ENCODE measurements at places on chromosomes 1 and 21.

GRCh38 chr1:225517221-225517620 is 89.4 kb upstream of the LBR start:
- no peak for DNase-seq

DNA sequence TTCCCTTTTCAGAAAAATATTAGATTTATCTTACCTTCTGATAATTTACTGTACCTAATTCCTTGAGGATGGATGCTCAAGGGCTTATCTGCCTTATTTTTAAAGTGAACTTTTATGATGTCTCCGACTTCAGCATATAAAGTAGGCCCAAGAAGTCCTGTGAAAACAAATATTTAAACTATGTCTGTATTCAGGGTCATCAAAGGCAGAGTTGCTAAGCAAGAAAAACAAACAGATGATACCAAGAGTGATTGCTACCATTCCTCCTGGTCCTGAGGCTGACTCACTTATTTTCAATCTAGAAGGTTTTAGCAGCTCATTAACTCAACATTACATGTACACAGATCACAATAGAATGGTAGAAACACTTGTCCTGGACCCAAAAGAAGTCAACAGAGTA is 14.1 kb downstream of the F5 start:
- DNase-seq, result no peak

DNA sequence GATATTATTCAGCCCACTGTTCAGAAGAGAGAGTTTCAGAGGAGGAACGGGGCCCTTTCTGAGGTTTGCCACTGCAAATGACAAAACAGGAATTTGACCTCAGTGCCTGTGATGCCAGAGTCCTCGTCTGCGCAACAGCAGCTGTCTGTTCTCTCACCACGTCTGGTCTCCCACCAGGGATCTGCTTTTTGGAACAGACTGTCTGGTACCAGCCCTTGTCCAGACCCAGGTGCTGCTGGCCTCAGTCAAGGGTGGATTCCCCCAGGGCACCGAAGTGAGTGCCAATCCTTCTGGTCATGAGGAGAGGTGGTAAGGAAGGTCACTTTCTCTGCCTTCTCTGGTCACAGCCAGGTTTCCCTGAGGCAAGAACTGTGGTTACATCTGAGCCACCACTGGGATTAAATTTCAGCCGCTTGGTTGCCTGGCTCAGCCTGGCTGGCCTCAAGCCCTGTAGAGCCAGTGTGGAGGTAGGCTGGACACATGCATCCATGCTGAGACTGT is 2.3 kb upstream of the BCAN start:
- DNase-seq, result no peak

DNA sequence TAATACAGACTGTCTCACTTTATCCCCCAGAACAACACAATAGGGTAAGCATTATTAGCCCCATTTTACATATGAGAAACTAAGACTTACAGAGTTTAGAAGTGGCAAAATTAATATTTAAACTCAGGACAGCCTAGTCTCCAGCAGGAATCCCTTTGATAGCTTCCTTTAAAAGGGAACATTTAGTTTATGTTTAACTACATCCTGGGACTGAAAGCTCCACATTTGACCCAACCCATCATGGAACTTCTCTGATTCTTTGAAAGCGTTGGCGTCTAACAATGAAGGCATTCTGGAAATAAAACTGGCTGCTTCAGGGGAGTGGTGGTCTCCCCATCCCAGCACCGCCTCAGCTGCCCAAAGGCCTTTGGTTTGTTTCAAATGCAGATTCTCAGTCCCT is 250.6 kb upstream of the NFIA start:
- no peak for DNase-seq

DNA sequence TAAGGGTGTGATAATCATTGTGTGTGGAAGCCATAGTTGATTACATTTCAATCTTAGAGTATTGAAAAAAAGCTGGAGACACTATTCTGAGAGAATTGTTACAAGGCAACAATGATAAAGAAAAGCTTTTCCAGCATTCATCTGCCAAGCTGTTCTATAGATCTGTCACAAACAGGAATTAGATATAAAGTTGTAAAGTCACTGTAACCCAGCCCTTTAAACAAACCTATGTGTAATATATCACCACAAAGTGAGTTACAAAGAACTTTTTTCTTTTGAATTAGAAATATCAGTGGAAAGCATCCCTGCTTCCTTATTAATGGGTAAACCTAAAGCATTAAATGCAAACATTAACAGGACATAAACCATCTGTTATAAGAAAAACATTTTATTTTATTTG is 55.4 kb downstream of the RPAP2 start:
- DNase-seq, result no peak

DNA sequence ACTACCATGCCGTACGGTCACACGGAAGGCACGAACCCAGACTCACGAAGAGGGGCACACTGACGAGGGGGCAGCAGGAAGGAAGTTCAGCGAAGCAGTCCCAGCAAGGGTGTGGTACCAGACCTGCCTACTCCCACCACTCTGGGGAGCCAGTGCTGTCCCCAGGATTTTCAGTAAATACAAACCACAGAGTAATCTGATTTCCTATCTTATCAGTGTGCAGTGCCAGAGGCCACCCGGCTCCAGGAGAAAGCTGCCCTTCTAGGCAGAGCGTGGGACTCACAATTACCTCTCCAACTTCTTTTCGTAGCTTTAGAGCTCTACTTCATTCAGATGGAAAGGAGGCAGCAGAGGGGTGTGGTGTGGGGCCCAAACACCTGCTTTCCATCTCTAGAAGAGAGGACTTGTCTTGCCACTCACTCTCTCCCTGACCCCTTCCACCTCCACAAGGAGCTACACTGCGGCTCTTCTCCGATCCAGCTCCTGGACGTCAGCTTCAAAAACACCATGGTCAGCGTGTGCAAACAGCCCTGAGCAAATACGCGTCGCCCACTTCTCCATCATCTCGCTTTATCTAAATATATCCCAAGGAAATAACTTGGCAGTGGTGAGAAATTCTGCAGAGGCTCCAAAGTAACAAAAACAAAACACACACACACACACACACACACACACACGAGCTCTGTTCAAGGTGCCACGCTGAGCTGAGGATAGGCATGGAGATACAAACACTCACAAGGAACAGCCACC is 98.5 kb downstream of the MRPL37 start:
- no peak for DNase-seq

DNA sequence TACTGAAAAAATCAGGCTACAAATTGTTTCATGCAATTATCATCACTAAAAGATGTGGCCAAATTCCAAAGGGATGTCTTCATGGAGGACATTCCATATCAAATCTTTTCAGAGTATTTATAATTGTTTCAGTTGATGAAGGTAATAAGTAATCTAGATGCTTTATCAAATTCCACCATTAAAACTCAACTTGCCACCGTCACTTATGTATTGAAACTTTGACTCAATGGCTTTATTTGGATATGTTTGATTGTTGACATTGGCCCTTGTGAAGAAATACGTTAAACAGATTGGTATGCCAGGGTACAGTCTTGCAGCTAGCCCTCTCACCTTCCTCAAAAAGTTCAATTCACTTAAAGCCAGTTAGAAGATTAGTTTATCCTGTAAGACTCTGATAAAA is 32.2 kb upstream of the PALMD start:
- no peak for DNase-seq

GRCh38 chr21:45363921-45364467 is 41.0 kb upstream of the COL18A1 start:
- DNase-seq, result no peak

DNA sequence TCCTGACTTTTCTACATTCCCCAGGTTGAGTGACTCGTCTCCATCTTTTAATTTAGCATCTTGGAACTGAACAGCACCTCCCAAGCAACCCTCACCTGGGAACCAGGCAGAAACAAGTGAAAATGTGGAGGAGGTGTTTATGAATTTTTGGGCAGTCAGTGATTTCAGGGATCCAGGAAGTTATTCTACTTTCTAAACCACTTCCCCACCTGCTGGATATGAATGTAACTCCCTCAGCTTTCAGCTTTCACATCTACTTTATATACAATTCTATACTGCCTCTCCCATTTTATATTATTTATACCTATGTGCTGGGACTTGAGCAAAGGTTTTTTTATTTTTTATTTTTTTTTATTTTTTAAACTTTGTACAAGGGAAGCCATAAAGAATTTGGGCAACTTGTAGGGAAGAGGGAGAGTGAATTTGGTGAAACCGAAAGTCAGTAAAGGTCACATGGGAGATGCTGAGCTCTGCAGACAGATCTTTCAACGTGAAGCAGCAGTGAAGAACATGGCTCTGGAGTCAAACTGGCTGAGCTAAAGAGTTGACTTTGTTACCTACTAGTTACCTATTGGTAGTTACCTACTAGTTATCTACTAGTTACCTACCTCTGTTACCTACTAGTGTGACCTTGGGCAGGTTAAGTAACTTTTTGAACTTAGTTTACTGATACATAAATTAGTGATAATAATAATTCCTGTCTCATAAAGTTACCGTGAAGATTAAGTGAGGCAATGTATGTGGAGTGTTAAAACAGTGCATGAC is 45.5 kb downstream of the DDR2 start:
- DNase-seq, result no peak

- DNase-seq, result no peak
These were observed 107.7 kb downstream of the CLDN17 start for GRCh38 chr21:30058928-30059327.

DNA sequence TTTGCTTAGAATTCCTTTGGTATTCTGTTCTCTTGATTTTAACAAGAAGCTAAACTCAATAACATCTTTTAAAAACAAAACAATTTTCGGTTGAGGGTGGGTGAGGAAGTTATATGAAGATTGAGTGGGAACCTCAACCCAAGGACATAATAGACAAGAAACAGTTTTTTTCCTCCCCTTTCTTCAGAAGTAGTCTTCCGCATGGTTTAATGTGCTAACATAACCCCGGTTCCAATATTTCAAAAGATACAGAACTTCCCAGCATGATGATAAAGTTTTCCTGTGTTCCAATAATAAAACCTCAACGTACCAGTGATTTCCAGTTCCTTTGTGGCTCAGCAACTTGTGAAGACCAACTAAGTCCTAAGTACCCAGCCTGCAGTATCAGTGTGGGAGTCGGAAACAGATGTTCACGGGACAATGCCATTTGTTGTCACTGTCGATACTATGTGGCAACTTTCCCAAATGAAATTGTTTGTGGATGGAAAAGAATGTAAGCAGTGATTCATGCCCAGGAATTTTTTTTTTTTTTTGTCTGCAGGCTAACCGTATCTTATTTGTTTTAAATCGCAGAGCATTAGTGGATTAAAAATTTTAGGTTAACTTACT is 48.5 kb downstream of the NR5A2 start:
- DNase-seq, result no peak

DNA sequence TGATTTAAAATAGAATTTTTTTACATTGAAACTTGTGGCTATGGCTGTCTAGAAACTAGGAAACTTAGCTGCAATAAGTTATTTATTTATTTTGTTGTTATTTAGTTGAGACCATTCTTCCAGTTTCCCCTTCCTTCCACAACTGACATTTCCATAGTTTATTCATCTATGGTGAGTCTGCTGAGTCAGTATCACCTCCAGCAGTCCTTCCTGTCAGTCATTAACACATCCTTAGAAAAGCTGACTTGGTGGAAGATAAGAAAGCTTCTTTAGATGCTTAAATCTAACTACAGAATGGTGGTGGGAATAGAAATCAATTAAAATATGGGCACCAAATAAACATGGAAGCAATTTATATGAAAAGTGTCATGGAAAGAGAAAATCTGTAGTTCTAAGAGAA is 714.0 kb downstream of the RWDD3 start:
- no peak for DNase-seq

DNA sequence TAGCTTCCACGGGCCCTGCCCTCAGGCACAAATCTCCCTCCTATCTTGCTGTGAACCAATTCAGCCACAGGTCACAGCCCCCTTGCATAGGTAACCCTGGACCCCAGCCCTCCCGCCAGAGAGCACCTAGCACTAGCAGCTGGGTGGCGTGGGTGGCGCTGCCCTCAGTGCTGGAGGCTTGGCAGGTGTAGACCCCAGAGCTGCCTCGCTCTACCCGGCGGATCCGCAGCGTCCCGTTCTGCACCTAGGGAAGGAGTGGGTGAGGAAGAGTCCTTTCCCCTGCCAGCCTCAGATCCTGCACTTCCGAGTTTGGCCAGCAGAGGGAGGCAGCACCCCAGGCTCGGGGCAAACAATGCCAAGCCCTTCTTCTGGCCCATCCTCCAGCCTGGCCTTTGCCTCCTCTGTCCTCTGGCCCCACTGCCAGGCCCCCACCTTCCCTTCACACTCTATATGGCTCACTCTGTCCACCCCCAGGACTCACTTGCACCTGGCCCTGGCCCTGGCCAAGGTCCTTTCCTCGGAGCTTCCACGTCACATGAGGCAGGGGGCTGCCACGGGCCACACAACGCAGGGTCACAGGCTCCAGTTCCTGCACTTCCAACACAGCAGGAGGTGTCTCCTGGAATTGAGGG is 9.0 kb downstream of the IGSF9 start:
- no peak for DNase-seq

GRCh38 chr1:100387657-100388350 is 35.5 kb downstream of the CDC14A start:
- DNase-seq, result no peak

- DNase-seq, result no peak
These were observed 34.8 kb downstream of the SLC35D1 start for GRCh38 chr1:67019121-67019520.

- no peak for DNase-seq
These were observed 69.5 kb downstream of the FGGY start for GRCh38 chr1:59366346-59366745.

- no peak for DNase-seq
These were observed 3.2 kb upstream of the CD1C start for GRCh38 chr1:158286487-158286886.

GRCh38 chr1:11482701-11483479 is 3.9 kb downstream of the DISP3 start:
- no peak for DNase-seq

GRCh38 chr1:109454497-109455133 is 11.7 kb upstream of the SYPL2 start:
- no peak for DNase-seq

- no peak for DNase-seq
These were observed 30.9 kb upstream of the CAMK1G start for GRCh38 chr1:209552406-209553264.

- DNase-seq, result no peak
These were observed 3.6 kb upstream of the PTGS2 start for GRCh38 chr1:186683652-186684410.

- DNase-seq, result no peak
These were observed 11.1 kb downstream of the G0S2 start for GRCh38 chr1:209686322-209686721.

DNA sequence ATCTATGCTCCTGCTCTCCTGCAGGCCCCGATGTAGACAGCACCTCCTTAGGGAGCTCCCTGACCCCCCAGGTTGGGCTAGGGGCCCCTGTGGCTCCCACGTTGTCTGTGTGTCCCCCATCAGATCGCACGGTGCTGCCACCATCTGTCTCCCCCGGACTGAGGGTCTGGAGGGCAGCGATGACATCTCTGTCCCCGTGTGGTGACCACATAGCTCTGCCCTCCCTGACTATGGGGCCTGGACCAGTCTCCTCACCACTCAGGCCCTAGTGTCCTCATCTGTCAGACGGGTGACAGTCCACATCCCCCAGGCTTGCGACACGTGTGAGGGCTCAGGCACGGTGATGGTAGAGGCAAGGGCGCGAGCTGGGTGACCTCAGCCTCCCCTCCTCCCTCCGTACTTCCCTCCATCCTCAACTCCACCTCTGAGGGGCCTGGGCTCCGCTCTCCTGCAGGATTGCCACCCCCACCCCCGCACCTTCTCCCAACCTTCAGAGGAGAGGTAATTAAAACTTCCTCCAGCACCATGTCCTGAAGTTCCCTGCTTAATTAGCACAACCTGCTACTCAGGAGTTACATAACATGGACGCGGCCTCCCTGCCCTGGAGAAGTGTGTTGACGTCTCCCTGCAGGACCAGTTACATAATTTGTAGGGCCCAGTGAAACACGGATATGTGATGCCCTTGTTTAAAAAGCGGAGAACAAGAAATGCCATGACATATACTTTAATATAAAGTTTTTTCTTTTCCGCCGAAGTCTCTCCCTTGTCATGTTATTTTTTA is 288.2 kb downstream of the PTPRU start:
- DNase-seq, result no peak
